ENCODE measurements at places on chromosomes 2 and 18.

DNA sequence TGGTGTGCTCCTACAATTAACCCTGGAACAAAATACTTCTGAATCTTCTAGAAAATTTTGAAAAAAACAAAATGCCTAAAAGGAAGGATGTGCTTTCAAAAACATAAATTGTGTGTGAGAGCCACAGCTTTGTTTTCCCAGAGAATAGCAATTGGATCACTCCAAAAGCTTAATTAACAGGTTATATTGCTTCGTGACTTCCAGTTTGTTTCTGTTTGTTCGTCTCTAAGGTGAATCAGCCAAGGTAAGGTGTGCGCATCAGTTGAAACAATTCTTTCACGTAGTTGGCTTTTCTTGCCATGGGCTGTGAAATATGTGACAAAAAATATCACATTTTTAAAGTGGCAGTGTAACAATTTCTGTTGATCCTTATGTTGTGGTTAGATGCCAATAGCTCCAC lies 90.3 kb upstream of the BARD1 start:
- DNase-seq: no peak

- DNase-seq: no peak
Observed at GRCh38 chr2:167471734-167472133, 583.5 kb downstream of the XIRP2 start.

DNA sequence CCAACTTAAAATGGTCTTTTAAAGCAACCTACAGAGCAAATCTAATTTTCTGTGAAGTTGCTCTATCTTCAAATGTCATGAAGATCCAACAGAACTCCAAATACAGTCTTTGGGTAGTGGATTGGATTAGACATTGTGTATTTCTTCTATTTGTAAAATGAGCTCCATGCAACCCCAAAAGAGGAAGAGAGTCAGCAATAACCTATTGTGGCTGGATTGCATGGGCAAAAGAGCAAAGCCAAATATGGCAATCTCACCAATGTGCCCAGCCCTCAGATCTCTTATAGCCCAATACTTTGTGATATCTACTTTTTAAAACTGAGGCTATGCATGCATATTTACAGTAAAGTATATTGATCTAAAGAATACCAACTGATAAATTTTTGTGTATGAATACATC lies 146.3 kb downstream of the TXNL1 start:
- no peak for DNase-seq

DNA sequence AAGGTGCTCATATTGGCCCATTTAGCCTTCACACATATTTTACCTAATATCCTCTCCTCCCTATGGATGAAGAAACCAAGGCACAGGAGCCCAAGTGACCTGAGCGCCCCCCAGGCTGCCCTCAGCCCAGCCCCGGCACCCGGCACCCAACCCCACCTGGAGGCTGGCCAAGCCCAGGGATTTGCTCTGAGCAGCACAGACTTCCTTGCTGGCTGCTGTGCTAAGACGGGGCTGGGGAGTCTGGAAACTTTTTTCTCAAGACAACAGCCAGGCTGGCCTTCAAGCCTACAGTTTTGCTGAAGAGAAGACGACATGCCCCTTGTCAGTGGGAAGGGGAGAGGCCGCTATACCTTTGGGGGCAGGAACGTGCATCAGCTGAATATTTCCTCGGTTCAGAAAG lies 52.7 kb upstream of the LAMA1 start:
- no peak for DNase-seq
